GM12878 (cell line): ENCODE measurements at places on chromosomes 2 and 18.

- no peak for DNase-seq
Observed at GRCh38 chr2:8821276-8822217, 15.9 kb downstream of the KIDINS220 start.

GRCh38 chr18:49024804-49025421 is 74.1 kb upstream of the SMAD7 start:
- no peak for DNase-seq

DNA sequence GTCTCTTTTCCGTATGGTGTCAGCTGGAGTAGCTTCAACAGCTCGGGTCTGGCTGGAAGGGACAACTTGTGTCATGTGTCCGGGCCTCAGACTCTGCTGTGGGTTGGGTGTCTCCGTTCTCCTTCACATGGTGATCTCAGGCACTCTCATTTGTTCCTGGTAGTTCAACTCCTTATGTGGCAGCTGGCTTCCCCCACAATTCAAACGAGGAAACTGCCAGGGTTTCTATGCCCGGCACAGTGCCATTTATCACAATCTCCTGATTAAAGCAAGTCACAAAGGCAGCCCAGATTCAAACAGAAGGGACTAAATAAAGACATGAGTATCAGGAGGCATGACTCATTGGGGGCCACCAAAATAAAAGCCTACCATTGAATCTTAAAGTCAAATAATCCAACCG is 22.7 kb downstream of the MRO start:
- no peak for DNase-seq

- DNase-seq = no peak
Observed at GRCh38 chr18:11177382-11177781, 28.0 kb upstream of the PIEZO2 start.

DNA sequence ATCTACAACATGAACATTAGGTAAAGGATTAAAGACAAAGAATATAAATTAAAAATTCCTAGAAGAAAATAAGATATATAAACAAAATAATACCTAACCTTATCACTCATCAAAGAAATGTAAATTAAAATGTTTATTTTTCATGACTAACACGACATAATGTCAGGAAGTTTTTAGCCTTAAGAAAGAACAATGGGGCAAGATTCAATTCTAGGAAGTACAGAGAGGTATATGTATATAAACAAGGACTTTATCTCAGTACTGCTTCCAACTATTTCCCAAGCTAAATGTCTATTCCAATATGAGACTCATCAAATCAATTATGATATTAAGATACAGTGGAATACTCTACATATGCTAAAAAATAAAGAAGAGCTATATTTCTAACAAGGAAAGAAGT is 44.1 kb downstream of the TTC21B start:
- DNase-seq = no peak

DNA sequence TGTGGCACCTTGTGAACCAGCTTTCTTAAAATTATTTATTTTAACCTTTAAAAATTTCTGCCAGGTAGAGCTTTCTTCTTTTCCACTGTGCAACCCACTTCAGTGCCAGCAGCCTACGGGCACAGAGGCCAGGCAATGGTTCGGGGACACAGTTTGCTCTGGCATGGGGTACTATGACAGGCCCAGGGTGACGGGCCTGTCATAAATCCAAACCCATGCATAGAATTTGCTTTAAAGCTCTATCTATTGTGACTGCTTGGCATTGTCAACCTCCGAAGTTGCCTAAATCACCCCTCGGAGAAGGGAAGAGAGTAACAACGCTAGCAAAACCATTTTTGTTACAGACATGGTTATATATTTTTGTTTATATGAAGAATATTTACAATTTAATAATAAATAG is 1.5 kb downstream of the ODC1 start:
- DNase-seq = no peak

DNA sequence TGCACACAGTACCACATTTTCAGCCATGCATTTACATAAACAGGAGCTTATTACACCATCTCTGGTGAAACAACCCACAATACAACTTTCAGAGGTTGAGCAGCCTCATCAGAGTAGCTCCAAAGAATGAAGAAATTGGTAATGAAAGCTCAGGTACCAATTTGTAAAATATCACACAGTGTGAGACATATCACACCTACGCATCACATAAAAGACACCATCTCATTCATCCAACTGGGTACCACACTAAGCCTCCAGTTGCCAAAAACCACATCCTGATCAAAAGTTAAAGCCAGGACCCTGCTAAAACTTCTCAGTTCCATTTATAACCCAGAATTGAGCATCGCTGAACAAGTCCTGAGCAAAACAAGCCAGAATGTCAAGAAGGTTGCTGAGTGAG is 4.6 kb downstream of the TMEM163 start:
- DNase-seq = no peak

DNA sequence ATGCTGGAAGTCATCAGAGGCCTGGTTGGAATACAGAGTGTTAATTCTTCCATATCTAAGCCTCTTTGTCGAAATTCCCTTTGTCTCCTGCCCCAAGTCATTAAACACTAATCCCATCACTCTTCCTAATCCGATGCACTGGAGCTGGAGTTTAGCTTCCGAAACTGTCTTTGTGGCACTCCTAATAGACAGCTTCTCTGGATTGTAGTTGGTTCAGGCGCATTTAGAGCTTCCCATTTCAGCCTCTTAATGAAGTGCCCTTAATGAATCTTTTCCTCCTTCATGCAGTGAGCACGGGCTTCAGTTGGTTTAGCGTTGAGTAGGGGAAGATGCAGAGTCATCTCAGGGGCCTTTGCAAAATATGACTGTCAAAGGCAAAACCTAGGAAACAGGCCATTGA is 72.2 kb upstream of the MEIS1 start:
- no peak for DNase-seq

- DNase-seq = no peak
Observed at GRCh38 chr2:20919297-20919800, 96.4 kb upstream of the LDAH start.

GRCh38 chr2:238763471-238763995 is 84.4 kb upstream of the TWIST2 start:
- DNase-seq = no peak

- no peak for DNase-seq
Observed at GRCh38 chr2:98484652-98485452, 40.2 kb downstream of the INPP4A start.
